ENCODE measurements at places on chromosomes 16 and 17.

- DNase-seq, result no peak
These were observed 38.8 kb downstream of the C16orf95 start for GRCh38 chr16:87278191-87279093.

GRCh38 chr17:78340183-78340955 is 19.5 kb downstream of the SOCS3 start:
- no peak for DNase-seq

- DNase-seq, result no peak
These were observed 498.5 kb downstream of the WWOX start for GRCh38 chr16:78597809-78598570.

DNA sequence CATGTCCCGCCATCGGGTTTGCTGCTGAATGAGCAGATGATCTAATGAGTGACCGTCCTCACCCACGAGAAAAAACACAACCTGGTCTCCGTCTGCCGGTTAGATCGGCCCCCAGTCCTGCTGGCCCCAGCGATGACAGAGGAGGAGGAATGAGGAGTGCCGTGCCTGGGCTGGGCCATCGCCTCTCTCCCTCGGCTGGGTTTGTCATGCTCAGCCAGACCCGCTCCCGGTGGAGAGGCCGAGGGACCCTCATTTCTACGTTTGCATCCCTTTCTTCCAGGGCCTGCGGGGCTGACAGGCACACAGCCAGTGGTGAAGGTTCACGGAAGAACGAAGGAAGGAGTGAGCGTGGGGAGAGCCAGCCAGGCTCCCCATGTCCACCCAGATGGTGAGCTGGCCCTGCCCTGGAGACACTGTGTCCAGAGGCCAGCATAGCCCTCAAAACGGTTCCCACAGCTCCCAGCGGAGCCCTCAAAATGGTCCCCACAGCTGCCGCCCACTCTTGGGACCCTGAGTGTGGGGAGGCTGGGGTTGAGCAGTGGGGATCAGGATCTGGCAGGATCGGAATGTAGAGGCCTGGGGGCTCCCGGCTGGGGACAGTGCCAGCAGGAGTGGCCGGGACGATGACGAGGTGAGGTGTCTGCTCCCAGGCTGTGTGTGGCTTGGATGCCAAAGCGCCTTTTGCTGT is 23.9 kb downstream of the CBFA2T3 start:
- no peak for DNase-seq

DNA sequence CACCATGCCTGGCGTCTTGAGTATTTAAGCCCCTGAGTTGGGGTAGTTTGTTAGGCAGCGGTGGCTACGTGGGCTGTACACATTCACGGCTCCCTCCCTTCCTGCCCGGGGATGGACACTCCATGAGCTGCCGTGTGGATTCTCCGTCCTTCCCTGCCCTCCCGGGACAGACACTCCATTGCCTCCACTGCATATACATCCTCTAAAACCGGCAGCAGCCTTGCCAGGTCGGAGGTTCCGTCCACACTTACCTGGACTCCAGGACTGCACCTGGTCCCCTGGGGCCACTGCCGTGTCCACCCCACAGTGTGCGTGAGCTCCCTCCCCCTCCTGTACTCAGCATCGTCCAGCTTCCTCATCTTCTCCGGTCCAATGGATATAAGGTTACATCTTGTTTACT is 3.5 kb upstream of the SPATA2L start:
- DNase-seq, result no peak

- DNase-seq, result no peak
These were observed 20.3 kb downstream of the SMG6 start for GRCh38 chr17:2283302-2283701.

GRCh38 chr17:14341866-14342265 is 41.0 kb downstream of the HS3ST3B1 start:
- no peak for DNase-seq

- DNase-seq, result no peak
These were observed 43.4 kb downstream of the MFSD11 start for GRCh38 chr17:76781056-76781982.

DNA sequence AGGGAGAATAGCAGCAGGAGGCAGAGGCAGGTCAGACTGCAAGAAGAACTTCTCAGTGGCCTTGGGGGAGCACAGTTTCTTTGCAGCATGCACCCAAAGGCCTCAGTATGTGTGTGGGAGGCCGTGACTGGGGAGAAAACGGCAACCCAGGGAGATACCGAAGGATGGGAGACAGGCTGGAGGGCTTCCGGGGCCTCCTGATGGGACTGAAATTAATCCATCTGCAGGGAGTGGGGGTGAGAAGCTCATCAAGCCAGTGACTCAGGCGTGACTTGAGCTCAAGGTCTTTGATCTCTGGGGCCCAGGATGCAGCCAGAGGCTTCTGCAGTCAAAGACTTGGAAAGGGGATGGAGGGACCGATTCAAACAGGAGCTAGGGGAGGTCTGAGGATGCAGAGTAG is 5.1 kb upstream of the C17orf113 start:
- DNase-seq, result no peak

GRCh38 chr16:8588682-8589056 is 1.6 kb downstream of the TMEM114 start:
- DNase-seq, result no peak

DNA sequence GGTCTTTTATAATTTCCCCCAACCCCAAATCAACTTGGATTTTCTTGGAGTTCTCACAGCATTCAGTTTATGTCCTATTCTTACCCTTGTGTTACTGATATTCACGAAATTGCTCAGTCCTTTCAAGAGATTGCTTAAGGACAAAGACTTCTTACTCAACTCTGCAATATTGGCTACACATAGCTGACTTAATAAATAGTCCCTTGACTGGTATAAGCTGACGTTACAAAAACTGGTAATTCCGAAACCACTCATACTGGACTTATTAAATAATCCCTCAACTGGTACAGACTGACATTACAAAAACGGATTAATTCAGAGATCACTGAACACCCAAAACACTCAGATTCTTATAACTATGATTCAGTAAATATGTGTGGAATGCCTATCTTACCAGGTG is 860 bp downstream of the TIGD7 start:
- no peak for DNase-seq

- no peak for DNase-seq
These were observed 284.2 kb downstream of the SNX29 start for GRCh38 chr16:12260647-12261262.

- no peak for DNase-seq
These were observed 295.4 kb downstream of the TOX3 start for GRCh38 chr16:52251495-52251894.

DNA sequence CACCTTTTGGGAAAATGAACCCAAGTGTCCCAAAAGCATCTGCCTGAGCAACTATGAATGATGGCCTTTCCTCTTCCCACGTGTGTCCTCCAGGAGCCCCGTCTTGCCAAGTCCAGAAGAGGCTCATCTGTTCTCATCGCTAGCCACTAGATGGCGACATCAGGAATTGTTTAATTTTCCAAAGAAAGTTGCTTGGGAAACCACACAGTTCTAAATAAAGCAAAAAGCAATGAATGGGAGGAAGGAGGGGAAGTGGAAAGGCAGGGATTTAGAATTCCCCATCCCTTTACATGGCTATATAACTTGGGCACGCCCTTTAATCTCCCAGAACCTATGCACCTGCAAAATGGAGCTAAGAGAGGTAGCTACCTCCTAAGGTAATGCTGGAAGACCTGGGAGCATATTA is 9.0 kb upstream of the CDH5 start:
- DNase-seq, result no peak

DNA sequence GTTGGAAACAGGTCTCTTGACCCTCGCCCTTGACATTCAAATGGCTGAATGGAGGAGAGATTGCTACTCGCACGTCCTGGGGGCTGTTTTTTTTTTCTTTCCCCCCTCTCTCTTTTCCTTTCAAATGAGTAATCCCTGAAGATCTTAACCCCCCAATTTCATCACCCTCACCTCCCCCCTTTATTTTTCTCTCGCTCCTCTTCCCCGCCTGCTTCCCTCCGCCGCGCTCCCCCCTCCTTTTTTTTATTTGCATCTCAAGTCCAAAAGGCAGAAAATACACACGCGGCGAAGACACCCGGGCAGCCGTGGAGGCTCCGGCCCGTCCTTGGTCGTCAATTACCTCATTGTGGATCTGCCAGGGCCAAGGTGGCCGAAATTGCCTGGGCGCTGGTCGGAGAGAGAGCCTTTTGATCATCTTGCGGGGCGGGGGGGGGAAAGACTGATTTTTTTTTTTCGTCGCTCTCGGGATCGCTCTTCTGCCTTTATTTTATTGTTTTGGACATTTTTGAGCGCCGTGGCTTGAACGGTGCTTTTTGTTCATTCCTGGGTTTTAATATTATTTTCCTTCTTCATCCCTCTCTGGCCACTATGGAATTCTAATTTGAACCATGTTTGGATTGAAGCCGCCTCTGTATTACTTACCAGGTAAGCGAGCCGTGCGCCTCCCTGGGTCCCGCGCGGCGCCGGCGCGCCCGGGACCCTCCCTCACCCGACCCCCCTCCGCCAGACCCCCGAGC is 57.2 kb upstream of the GSE1 start:
- no peak for DNase-seq

GRCh38 chr16:78538919-78539318 is 439.5 kb downstream of the WWOX start:
- DNase-seq, result no peak

- DNase-seq, result no peak
These were observed 85.0 kb downstream of the GRIN2A start for GRCh38 chr16:10097271-10097670.

- DNase-seq, result no peak
These were observed 6.3 kb downstream of the C17orf75 start for GRCh38 chr17:32335687-32336086.

DNA sequence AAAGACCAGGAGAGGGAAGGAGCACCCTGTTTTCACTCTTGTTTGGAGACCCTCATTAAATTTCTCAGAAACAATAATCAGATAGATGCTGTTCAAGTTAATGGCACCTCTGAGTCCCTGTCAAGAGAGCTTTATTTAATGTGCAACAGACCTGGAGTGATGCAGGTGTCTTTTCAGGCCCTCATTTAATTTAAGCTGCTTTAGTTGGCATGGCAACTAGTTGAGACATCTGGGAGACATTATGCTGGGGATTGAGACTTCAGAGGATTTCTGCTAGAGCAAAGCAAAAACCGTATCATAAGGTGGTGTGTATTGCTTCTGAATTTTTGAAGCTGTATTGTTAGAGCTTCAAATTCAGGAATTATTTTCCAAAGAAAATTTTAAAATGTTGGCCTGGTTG is 108.5 kb downstream of the NLK start:
- DNase-seq, result no peak

DNA sequence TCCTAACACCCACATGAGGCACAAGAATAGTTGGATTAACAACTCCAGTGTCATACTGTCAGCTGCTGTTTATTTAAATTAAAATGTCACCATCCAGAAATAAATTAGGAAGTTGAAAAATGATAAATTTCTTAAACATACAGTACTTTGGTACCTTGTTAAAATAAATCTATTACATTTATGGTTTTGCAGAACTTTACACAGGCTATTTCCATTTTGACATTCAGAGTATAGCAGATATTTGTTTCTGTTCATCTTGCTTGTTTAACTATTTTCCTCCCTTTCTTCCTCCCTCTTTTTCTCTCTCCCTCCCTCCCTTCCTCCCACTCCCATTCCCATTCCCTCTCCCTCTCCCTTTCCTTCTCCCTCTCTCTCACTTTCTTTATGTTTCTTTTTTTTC is 310.1 kb downstream of the CDH8 start:
- no peak for DNase-seq

DNA sequence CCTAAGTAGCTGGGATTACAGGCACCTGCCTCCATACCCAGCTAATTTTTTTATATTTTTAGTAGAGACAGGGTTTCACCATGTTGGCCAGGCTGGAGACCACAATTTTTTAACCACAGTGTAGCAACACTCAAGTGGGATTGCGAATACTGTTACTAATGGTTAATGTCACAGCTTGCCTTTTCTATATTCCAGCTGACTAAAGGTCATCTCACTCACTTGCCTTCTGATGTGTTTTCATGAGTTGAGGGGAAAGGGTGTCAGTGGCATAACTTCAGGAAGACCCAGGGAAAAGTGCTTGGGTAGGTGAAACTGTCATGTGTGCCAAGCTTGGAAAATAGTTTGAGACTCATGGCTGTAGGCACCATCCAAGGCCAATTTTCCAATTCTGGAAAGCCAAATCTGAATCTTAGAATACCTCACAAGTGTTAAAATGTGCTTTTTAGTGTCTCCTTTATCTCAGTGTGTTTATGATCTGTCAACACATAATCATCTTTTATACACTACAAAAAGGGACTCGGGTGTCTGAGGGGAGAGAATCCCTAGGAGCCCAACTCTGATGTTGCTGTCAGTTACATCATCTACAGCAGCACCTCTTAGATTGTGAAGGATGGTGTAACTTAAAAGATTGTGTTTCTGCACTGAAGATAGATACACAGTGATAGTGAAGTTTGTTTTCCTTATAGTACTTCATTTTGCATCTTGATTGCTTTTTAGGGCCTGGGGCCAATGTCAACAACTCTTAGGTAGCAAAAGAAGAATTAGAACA is 27.1 kb downstream of the OGFOD1 start:
- DNase-seq, result no peak

DNA sequence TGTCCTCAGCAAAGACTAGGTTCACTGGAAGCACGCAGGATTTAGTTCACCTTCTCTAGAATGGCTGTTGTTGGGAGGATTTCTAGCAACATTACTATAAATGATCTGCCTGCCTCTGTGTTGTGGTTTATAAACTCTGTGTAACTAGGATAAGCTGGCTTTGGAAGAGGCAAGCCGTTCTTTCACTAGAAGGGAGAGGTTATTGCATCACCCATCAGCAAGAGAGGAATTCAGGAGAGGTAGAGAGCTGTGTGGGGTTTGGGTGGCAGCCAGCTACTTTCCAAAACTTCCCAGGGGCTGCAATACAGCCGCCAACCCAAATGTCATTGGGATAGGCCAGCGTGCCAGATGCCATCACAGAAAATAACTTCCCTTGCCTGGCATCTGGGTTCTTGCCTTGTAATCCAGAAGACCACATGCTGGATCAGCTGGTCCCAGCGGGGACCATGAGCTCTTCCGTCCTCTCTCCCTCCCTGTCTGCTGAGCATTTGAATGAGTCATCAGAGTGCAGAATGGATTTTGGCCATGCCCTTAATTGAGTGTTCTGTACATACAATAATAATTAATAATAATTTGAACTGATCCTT is 95.7 kb upstream of the RBFOX1 start:
- DNase-seq, result no peak

- DNase-seq, result no peak
These were observed 52.8 kb downstream of the CLEC19A start for GRCh38 chr16:19338335-19338734.

- DNase-seq, result no peak
These were observed 106.3 kb upstream of the HLF start for GRCh38 chr17:55158439-55158838.

GRCh38 chr17:59328601-59329000 is 2.9 kb upstream of the YPEL2 start:
- DNase-seq, result no peak

GRCh38 chr17:27246537-27246936 is 47.4 kb upstream of the WSB1 start:
- DNase-seq, result no peak

DNA sequence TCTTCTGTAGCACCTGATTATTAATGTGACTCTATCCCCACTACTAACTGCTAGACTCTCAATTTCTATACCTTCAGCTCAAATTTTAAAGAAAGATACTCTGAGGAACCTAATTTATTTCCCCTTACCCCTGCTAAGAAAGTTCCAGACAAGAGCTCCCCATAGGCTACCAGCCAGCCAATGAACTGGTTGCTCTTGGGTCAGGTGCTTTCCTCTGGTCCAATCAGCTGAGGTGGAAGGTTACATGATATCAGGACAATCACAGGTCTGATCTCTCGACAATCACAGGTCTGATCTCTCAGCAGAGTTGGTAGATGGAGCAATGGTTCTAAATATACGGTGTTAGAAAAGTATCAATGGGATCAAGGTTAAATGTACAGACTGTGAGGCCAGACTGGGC is 86.8 kb downstream of the AXIN2 start:
- DNase-seq, result no peak

Measured in NCI-H510A (cell line).